ENCODE measurements at places on chromosomes 1 and 21.

- no peak for DNase-seq
Measured at GRCh38 chr1:66214901-66215300, 319.1 kb upstream of the SGIP1 start.

GRCh38 chr1:32339363-32339978, 3.4 kb upstream of the MARCKSL1 start:
- DNase-seq, result no peak

GRCh38 chr1:16120940-16121410, 34.9 kb downstream of the EPHA2 start:
- DNase-seq, result no peak

DNA sequence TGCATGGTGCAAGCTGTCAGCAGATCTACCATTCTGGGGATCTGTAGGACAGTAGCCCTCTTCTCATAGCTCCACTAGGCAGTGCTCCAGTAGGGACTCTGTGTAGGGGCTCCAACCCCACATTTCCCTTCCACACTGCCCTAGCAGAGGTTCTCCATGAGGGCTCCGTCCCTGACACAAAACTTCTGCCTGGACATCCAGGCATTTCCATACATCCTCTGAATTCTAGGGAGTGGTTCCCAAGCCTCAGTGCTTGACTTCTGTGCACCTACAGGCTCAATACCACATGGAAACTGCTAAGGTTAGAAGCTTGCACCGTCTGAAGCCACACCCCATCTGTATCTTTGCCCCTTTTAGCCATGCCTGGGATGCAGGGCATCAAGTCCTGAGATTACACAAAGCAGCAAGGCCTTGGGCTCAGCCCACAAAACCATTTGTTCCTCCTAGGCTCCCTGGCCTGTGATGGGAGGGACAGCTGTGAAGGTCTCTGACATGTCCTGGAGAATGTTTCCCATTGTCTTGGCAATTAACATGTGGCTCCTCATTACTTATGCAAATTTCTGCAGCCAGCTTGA, 117.0 kb upstream of the NFIA start:
- no peak for DNase-seq

GRCh38 chr1:177686933-177687332, 282.9 kb downstream of the SEC16B start:
- no peak for DNase-seq

- DNase-seq, result peak; percentile 7
Measured at GRCh38 chr1:71804140-71804539, 478.2 kb downstream of the NEGR1 start.

DNA sequence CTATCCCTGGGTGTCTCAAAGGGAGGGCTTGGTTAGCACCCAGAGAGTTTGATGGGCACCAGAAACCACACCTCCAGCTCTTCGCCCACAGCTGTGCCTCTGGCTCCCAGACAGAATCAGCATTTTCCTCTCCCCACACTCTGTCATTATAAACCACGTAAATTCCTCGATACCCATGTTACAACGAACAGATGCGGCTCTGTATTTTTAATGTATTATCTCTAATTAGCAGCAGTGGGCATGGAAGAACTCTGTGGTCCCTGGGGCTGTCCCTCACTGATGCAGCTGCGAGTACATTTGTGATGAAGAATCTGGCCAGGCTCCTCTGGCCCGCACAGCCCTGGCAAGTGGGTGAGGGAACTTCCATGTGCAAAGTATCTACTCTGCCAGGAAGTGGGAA, 10.8 kb downstream of the HMGB4 start:
- DNase-seq, result peak; percentile 52

DNA sequence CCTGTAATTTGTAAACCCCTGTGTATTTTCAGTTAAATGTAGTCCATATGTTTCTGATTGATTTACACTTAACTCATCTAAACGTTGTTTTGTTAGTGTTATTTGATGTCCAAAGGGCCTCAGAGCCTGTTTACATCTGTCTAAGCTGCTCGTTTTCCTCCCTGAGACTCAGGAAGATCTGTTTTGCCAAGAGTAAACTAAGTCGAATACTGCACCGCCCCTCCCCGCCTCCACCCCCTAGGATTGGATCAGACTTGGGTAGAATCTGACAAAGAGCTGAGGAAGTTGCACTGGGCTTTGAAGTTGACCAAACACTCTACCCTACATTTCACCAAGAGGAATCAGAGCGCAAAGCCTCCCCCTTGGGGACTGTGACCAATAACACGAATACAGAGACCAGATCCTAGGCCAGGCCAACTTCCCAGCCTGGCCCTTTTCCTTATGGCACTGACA, 206.9 kb upstream of the LMO4 start:
- DNase-seq, result peak; percentile 62

GRCh38 chr1:233006541-233006973, 56.1 kb downstream of the NTPCR start:
- no peak for DNase-seq
